CD4-positive, alpha-beta T cell treated with Interleukin-15 for 4 hours (primary cell): ENCODE measurements at places on chromosomes 7 and 10.

- peak; percentile 48 for DNase-seq
Measured at GRCh38 chr7:50262916-50263690, 41.4 kb upstream of the IKZF1 start.

GRCh38 chr10:110637558-110638053, 6.5 kb upstream of the RBM20 start:
- DNase-seq = no peak

DNA sequence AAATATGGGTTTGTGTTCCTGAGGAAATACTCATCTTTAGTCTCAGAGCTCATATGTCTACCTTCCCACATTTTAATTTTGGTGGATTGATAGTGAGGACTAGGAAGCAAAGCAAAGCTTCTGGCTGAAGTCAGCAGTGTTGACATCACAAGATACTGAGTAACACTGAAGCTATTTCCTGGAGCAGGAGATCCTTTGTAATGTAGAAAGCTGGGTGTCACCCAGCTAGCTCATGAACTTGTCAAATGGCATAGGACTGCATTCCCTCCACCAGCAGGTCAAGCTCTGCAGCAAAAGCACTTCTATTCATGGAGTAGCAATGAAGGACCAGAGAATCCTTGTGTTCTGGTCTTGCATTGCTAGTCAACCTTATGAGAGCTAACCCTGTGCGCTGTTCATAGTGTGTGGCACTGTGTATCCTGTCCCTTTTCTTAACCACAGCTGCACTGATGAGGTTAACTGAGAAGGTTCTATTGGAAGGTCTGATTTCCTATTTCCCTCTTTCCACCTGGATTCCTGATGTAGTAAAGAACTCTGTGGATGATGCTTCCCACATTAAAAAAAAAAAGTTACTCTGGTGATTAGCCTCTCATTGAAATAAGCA, 94.8 kb upstream of the ZNF804B start:
- no peak for DNase-seq

GRCh38 chr10:88522715-88523114, 60.4 kb downstream of the RNLS start:
- no peak for DNase-seq

- peak; percentile 4 for DNase-seq
Measured at GRCh38 chr10:93813507-93814465, 56.0 kb downstream of the LGI1 start.

GRCh38 chr10:1043532-1043995, 5.4 kb downstream of the IDI1 start:
- peak; percentile 55 for DNase-seq

DNA sequence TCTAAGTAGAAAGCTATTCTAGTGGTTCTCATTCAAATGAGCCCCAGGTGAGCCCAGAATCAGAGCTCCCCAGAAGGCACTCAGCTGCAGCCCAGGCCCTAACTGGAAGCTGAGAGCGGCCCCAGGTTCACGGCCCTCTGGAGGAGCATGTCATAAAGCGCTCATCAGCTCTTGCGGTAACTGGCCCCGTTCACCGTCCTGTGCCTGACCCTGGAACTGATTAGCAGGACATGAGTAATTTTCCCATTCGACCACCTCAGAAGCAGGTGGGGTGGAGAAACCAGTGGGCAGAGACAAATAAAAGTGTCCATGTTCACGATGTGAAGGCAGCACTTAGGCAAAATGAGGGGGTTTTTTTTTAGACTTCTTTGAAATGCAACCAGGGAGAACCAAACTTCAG, 136.1 kb upstream of the LYZL2 start:
- no peak for DNase-seq

GRCh38 chr7:99465421-99465768, 572 bp downstream of the ATP5MF start:
- no peak for DNase-seq

DNA sequence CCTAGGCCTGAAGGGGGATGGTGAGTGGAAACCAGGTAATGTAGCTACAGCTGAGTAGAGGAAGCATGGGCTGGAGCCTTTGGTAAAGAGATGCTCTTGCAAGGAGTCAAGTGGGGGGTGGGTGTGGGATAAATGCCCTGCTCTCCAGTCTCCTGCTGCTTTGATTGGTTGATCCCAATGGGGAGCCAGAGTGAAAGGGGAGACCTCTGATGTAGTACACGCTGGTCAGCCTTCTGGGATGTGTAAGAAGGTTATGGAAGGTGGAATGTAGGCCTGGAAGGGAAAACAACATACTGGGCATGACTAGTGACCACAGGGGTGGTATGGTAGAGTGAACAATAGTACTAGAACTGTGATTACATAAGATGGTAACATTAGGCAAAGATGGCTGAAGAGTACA, 44.3 kb downstream of the TET1 start:
- DNase-seq = no peak

- DNase-seq = no peak
Measured at GRCh38 chr10:118311505-118311904, 30.6 kb downstream of the FAM204A start.

DNA sequence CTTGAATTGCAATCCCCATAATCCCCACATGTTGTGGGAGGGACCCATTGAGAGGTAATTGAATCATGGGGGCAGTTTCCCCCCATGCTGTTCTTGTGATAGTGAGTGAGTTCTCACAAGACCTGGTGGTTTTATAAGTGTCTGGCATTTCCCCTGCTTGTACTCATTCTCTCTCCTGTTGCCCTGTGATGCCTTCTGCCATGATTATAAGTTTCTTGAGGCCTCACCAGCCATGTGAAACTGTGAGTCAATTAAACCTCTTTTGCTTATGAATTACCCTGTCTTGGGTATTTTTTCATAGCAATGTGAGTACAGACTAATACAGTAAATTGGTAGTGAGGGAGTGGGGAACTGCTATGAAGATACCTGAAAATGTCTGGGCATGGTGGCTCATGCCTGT, 65.0 kb downstream of the ANKRD7 start:
- no peak for DNase-seq

DNA sequence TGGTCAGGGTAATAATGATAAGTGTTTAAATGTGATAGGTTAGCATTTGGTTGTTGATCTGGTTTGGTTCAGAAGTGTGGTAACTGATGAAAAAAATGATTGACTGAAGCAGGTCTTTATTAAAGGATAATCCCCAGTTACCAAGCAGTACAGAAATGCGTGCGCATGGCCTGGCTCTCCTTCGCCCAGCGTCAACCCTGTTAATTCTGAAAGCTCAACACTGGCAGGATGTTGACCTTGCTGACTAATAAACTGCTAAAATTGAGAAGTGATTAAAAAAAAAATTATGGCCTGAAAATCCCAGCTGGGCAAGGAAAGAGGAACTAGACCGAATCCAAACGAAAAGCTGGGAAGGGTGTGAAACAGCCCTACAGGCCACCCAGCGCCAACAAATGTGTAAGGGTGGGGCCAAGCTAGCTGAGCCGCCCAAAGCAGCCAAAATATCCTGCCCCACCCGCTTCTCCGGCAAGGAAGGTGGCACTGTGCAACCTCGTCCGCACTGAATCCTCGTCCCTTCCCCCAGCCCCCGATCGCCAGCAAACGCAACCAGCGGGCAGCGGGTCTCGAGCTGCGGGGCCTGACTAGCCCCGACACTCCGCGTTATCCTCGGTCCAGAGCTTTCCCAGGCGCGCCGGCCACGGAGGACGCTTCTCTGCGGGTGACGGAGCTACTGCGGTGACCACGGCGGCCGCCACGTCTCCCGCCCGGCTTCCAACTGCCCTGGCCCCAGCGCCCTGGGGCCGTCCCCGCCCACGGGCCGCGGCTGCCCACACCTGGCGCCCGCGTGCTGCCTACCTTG, 561 bp downstream of the SHTN1 start:
- DNase-seq = peak; percentile 11

- DNase-seq = no peak
Measured at GRCh38 chr10:34669079-34669478, 146.0 kb downstream of the PARD3 start.

DNA sequence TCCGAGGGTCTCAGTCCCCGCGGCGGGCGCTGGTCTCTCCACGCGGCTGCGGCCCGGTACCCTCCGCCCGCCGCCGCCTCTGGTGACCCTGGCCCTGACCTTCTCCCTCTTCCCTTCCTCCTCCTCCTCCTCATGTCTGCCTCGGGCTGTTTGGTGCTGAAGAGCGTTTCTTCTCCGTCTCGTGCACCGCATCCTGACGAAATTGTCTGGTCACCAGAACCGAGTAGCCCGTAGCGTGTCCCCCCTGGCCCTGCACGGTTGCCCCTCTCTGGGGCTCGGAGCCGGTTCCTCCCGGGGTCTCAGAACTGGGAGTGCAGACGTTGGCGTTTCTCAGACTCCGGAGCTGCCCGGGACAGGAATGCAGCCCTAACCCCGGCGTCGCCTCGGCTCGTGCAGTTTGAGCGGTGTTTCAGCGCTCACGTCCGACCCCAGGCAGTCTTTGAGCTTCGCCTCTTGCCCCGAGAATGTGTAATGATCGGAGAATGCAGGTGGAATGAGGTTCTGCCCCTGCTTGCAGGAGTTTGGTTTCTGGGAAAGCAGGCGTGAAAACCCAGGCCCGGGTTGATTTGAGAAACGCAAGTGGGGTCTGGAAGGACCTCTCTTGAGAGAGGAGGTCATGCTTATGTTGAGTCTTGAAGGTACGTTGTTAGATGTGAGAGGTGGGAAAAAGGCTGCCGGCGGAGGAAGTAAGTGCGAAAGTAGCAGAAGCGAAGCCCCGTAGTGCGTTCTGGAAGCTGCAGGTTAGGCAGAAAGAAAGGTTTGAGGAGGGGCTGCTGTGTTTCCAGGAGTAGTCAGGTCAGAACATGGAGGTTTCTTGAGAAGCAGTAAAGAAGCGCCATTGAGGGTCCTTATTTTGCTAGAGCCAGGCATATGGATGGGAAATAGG, 743 bp downstream of the RBM17 start:
- no peak for DNase-seq

DNA sequence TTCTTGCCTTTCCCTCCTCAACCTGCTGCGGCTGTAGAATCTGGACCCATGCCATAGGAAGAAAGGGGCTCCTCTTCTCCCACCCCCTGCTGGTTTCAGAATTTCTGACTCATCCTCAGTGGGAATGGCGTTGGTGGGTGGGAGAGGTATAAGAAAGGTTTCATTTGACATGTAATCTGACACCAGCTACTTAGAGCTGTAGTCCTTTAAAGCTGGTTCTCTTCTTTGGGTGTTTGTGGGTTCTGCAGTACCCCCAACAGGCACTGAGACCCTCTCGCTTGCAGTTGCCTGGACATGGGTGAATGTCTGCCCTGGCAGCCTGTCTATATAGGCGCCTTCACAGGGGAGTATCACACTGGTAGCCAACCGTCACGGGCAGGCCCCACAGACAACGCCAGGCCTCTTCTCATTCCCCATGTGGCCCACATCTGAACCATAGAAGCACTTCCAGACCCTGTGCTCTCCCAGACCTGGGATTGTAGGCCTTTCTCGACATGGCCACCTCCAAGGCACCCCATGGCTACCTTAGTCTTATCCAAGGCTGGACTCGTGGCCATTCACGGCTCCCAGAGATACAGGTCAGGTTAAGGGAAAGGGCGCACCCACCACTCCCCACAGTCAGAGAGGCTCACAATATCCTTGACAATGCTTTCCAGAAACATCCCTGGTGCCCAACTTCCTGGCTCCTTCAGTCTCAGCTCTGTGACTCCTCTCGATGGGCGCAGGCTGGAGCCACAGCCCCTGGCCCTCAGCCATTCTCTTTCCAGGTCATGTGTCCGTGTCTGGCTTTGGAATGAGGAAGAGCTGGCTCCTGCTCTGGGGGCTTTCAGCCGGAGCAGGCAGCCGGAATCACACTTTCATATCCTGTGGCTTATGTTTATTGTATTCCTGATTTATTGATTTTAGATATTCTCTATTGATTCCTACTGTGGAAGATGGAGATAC, 17.5 kb downstream of the ZNF862 start:
- DNase-seq = no peak

- DNase-seq = no peak
Measured at GRCh38 chr10:82228701-82229100, 353.7 kb downstream of the NRG3 start.

DNA sequence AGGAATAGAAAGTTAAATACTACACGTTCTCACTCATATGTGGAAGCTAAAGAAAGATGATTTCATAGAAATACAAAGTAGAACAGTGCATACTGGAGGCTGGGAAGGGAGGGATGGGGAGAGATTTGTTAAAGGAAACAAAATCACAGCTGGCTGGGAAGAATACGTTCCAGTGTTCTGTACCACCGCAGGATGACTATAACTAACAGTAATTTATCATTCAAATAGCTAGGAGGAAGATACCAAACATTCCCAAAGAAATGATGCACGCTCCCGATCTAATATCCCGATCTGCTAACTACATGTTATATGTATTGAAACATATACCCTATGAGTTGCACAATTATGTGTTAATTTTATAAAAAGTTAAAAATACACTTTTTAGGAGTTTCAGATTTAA, 162.3 kb downstream of the ZMYND11 start:
- no peak for DNase-seq

DNA sequence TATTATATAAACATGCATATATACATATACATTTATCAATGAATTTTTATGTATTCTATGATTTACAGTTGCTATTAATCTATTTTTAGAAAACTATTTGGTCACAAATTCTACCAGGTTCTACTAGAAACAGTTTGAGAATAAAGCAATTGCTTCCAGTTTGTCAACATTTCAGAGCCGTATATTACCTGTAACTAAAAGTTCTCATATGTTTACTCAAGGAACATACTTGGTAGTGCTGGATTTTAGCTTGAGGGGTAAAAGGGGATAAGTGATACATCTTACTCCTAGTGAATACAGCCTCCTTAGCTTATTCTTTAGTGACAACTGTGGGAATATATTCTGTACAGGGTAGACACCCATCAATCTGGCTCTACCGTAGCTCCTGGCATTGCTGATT, 1590.5 kb upstream of the LRRTM3 start:
- DNase-seq = no peak

DNA sequence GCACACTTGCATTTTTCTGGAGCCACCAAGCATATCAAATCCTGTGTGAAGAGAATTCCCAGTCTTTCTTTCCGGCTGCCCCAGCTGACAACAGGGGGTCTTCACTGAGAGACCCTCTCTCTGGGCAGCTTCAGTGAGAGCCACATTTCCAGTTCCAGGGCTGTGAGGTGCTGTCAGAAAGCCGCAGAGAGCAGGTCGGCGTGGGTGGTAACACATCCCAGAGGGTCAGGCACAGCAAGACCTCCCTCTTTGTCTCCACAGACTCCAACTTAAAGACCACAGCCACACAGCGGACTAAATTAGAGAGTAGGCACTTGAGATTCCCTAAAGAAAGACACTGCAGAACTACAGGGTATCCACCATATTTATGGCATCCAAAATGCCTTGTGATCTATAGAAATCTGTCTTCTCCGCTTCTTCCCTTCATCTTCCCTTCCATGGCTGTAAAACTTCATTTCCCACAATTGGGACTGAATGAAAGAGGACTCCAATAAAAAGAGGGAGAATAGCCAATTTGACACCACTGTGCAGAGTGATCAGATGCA, 116.0 kb upstream of the C7orf33 start:
- no peak for DNase-seq

- DNase-seq = no peak
Measured at GRCh38 chr7:1019789-1020610, 24.3 kb upstream of the GPR146 start.

GRCh38 chr10:104036069-104036384, 49.7 kb downstream of the COL17A1 start:
- no peak for DNase-seq

DNA sequence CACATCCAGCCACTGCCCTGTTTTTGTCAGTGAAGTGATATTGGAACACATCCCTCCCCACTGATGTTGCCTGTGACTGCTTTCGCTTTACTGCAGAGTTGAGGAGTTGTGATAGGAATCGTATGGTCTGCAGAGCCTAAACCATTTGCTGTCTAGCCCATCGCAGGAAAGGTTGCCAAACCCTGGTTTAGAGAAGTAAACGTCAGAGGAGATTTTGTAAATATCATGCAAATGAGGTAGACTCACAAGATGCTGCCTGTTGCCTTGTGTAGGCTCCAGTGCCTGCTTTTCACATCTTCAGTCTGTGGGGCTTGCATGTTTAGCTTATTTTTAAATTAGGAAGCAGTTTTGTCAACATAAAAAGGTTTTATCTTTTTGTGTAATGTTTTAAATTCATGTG, 107.1 kb downstream of the TRRAP start:
- DNase-seq = no peak
